ENCODE measurements at places on chromosomes 4 and X.
A peak's percentile ranks its signal among the peaks of the same experiment; 100 is the strongest.

DNA sequence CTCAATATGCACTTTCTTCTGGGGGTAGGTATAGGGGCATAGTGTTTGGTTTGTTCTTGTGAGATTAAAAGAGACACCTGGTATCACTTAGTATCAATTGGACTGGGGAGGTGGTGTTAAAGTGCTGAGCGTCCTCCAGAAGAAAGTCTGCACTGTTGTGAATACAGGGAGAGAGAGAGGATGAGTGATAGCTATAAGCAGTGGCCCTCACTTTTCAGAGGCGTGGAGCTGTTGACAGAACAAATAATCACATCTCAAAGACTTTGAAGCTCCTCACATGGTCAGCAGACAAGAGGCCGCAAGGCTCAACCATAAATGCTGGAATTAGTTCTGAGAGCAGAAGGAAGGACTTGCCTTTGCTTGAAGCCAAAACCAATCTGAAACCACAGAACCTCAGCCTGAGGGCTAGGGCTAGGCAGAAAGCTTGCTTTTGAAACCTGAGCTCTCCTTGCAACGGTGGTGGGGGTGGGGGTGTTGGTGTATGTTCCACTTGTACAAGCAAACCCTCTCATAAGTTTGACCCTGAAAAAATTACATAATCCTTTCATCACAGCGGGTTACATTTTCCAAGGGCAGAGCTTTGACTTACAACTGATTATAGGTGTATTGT, 123.2 kb upstream of the SCML1 start:
- DNase-seq = no peak

- peak; percentile 81 for DNase-seq
These were observed 19.5 kb upstream of the CCNI start for GRCh38 chr4:77095101-77095821.

DNA sequence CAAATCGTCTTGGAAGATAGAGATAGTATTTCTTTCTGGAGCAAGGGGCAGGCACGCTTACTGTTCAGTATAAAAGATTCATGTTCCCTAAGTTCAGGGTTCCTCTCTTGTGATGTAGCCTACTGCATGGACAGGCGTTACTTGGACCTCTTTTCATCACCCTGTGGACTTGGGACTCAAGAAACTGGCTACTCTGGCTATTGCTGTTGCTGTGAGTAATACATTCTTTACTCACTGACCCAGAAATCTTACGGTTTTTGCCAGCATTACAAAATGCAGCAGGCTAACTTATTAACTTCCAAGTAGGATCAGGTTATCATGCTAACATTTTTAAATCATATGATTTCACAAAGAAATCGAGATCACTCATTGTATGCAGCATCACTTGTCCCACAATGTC, 12.8 kb upstream of the GUCY1B1 start:
- DNase-seq = no peak

DNA sequence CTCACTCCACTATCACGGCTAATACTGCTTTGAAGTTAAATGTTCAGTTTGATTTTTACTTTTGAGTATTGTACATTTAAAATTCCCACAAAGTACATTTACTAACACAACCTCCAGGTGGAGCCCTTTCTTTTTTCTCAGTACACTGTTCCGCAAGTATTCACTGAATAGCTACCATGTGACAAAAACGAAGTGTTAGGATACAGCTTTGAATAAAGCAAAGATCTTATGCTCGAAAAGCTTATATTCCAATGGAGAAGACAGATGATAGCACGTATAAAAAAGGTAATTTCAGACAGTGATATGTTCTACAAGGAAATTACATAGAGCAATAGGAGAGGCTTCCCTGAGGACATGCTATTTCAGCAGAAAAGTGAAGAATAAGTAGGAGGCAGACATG, 60.7 kb upstream of the ABCG2 start:
- peak; percentile 40 for DNase-seq

- no peak for DNase-seq
These were observed 284.7 kb upstream of the FTHL17 start for GRCh38 chrX:31356275-31357212.

DNA sequence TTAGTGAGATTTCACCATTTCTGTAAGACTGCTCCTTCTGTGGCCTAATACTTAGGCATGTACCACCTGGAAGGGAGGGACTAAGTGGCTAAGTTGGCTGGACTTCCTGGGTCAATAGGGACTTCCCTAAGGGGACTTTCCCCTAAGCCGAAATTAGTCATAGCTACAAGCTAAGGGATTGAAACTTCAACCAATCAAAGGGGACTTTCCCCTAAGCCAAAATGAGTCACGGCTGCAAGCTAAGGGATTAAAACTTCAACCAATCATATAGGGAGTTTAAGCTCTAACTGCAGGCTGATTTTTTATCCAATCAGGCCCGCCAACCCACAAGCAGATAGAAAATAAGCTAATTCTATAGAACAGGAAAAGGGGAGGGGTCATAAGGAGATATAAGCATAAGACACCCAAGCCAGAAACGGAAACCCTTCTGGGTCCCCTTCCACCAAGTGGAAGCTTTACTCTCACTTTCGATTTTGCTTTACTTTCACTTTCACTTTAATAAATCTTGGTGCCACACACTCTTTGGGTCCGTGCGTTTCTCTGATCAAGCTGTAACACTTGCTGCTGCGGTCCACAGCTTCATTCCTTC, 382.8 kb downstream of the KLHL4 start:
- no peak for DNase-seq

- no peak for DNase-seq
These were observed 150.6 kb downstream of the PRDM5 start for GRCh38 chr4:120771907-120772306.

- DNase-seq = peak; percentile 36
These were observed 835 bp upstream of the NFKB1 start for GRCh38 chr4:102500352-102500695.

Measured in D341Med (cell line).